Stimulated activated CD8-positive, alpha-beta memory T cell treated with anti-CD3 and anti-CD28 coated beads, Interleukin-2, amount 100 ng/mL, for 1 hour (primary cell): ENCODE measurements at places on chromosomes 5 and 9.

- no peak for DNase-seq
Measured at GRCh38 chr5:40477856-40478546, 201.7 kb upstream of the PTGER4 start.

GRCh38 chr9:35579130-35579529 is 25.9 kb upstream of the TESK1 start:
- no peak for DNase-seq

DNA sequence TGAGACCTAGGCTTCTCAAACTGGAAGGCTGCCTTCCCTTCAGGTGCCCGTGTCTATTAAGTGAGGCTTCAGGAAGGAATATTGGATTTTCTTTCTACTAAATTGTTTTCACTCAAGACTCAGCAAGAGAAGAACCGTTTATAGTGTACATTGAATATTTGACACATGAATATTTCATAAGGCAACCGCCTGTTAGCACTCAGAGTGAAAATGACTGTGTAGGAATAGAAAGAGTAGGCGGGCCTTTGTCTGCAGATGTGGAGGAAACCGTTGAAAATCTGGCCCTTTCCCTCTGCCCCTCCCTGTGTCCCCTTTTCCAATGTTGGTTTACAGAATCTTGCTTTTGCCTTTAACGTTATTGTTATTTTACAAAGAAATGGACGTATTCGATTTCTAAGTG is 6.2 kb downstream of the SAP30L start:
- DNase-seq = no peak

GRCh38 chr9:135023786-135024405 is 63.6 kb upstream of the OLFM1 start:
- no peak for DNase-seq

GRCh38 chr5:179271428-179271734 is 73.9 kb downstream of the ADAMTS2 start:
- no peak for DNase-seq
